ENCODE measurements at places on chromosomes 11 and 22. TPM values are rescaled to one million over a fixed set of nuclear protein-coding genes. Genes with fewer than 3 reads are reported as not detected.

Gene DCUN1D5
- total RNA-seq = 21.8 TPM

DNA sequence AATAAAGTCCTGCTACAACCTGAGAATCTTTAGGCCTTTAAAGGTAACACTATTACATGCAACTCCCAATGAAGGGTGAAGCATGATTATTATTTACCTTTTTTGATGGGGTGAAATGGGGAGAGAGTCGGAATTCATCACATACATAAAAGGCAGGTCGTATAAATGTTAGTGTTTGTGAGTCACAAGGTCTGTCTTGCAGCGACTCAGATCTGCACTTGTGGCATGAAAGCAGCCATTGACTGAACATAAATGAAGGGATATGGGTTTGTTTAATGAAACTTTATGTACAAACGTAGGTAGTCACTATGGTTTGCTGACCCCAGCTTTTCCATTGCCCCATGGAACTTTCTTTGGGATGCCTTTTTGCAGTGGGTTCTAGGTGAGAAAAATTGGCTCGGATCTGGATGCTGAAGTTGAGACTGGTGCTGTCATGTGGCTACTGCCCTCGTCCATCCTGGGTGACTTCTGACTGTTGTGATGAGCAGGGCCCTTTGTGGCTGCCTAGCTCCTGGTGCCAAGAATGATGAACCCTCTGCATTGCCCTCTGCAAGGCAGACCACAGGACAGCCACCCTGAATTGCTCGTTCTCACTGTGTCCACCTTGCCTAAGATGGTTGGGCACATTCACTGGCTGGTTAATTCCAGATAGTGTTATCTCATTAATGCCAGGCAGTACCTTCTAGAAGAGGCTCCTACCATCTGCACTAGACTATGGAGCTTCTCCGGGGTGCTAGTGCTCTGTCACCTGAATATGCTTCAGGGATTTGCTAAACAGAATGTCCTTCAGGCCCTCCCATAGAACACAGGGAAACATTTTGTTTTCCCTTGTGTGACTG lies 11.3 kb downstream of the GGTLC2 start:
- DNase-seq = no peak

Gene YPEL4
- 0.17 TPM for total RNA-seq

DNA sequence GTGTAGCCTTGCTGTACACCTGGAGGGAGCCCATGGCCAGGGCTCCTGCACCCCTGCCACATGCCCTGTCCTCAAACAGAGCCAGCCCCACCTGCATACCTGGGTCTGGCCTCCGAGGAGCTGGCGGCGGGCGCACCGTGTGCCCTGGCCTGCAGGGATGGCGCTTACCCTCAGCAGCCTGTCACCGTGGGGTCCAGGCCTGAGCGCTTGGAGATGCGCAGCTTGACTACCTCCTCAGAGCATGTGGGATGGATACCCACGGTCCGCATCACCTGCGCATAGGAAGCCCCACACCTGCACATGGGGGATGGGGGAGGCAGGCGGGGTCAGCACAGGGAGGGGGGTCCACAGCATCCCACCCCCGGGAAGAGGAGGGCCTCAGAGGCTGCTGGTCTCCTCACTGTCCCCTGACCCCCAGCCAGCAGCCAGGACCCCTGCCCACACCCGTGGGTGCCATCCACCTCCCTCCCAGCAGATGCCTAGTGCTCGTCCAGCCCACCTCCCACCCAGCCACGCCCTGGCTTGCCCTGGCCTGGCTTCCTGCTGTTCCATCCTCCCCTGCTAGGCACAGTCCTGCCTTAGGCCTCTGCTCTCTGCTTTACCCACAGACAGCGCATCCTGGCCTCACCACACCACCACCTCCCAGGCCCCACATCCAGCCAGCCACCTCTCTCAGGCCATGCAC lies 22.4 kb upstream of the GNB1L start:
- no peak for DNase-seq

Gene ACCSL
- not detected for total RNA-seq

DNA sequence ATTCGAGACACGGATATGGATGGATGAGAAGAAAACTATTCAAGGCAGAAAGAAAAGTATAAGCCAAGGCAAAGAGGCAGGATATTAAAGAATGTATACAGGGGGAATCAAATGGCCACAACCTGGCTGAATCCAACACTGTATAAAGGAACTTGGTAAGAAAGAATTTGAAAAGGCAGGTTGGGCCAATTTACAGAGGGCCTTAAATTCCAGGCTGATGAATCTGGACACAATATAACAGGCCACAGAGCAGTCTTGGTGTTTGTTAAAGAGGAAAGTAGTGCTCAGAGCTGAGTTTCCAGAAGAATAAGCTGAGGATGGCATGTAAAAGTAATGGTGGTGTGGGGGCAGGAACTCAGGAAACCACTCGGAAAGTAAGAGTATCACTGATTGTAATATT lies 72.3 kb upstream of the POU2AF2 start:
- no peak for DNase-seq

Measured in heart right ventricle (tissue), 16 donors.